ENCODE measurements at places on chromosomes 6 and 20.
A peak's percentile ranks its signal among the peaks of the same experiment; 100 is the strongest.

DNA sequence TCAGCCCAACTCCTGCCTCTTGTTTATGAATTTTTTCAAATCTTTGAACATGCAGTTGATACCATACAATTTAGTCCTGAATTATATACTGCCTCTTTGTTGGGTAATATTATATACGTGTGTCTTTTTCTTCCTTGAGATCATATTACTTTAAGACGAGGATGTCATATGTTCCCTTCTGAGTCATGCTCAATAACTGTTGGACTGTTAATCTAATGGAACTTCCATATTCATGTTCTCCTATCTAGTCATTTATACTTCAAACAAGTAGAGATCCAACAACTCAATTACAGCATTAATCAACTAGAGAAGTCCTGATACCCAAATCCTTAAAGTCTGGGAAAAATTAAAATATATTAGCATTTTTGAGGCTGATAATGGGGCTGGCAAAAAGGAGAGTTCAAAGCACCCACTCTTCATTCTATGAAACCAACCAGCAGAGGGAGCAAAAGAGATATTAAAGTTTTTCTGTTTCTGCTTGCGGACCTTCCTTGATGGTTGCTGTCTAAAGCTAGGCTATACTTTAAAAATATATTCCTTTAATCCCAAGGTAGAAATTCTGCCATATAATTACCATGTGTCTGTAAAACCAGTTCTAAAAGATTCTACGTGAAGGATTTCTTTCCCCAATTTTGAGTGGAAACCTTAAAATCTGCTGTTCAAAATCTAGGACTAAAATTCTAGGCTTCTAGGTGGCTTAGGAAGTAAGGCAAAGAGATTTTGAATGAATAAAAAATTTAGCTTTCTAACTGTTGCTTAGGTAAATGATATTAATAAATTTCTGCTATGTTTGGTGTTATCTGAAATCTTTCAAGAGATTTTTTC lies 498.9 kb downstream of the BCKDHB start:
- DNase-seq, result no peak

- peak; percentile 47 for DNase-seq
Observed at GRCh38 chr20:47453167-47453782, 48.4 kb upstream of the NCOA3 start.

GRCh38 chr6:24919056-24919892 lies 16.5 kb downstream of the RIPOR2 start:
- DNase-seq, result no peak

DNA sequence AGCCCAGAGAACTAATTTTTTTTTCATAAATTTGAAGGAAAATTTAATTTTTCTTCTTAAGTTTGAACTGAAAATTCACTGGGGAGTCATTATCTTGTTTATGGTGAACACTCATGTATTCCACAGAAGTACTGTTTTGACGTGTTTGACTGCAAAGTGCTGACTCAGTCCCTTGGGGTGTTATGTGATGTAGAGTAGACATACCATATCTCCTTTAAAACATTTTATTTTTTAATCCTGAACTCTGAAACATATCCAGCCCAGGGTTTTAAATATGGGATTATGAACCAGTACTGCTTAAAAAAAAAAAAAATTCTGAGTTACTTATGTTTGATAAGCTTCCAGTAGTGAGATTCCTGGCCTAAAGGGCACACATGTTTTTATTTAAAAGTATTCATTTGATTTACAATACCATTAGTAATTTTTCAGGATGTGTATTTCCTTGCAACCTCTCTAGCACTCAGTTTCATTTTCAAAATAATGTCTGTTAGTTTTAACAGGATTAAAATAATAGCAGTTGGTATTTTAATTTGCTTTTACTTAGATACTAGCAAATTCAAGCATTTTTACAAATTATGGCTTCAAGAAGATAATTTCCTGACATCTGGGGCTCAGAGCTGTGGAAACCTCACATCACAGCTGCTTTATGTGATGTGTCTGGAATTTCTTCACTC lies 81.7 kb upstream of the PDE10A start:
- no peak for DNase-seq

DNA sequence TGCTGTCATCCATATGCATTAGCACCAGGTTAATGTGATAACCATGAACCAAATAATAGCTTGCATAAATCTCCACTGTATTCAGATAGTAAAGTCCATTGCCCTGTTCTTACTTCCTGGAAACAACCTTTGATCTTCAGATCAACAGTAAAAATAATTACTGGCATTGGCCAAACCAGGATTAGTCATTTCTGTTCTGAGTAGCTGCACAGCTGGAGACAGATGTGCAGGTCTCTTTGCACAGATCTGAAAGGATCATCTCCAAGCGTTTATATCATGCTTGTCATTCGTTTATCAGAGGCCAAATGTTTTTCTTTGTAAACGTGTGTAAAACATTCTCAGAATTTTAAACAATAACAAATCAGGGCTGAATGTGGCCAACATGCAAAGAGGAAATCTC lies 134.4 kb upstream of the HMGCLL1 start:
- DNase-seq, result no peak

- no peak for DNase-seq
Observed at GRCh38 chr6:79719248-79719960, 88.3 kb downstream of the SH3BGRL2 start.

GRCh38 chr6:54695815-54696214 lies 150.8 kb upstream of the FAM83B start:
- DNase-seq, result no peak

- DNase-seq, result no peak
Observed at GRCh38 chr6:170522565-170523183, 30.4 kb downstream of the PSMB1 start.

GRCh38 chr20:52652271-52652670 lies 319.9 kb upstream of the TSHZ2 start:
- no peak for DNase-seq

- no peak for DNase-seq
Observed at GRCh38 chr6:149093643-149094042, 223.9 kb upstream of the TAB2 start.

DNA sequence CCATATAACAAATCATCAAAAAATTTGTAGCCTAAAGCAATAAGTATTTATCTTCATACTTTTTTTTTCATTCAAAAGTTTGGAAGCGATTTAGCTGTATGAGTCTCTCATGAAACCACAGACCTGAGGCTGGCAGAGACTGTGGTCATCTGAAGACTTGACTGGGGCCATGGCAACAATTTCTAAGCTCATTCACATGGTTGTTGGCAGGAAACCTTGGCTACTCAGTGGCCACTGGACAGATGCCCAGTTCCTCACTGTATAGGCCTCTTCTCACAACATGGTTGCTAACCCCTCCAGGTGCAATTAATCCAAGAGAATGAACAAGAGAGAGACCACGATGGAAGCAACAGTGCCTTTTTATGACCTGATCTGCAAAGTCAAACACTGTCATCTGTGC lies 235.9 kb downstream of the BTBD3 start:
- DNase-seq, result no peak

- no peak for DNase-seq
Observed at GRCh38 chr6:167164261-167164660, 6.5 kb upstream of the GPR31 start.

GRCh38 chr20:36573103-36573797 lies at the start of gene TGIF2:
Gene TGIF2 (plus strand): TSS chr20:36573597. CDS start chr20:36578775, 5,178 bp downstream.
- DNase-seq, result peak; percentile 80

GRCh38 chr20:9163995-9164394 lies 95.1 kb downstream of the PLCB4 start:
- DNase-seq, result no peak

GRCh38 chr20:51586005-51586440 lies 43.5 kb upstream of the NFATC2 start:
- no peak for DNase-seq

DNA sequence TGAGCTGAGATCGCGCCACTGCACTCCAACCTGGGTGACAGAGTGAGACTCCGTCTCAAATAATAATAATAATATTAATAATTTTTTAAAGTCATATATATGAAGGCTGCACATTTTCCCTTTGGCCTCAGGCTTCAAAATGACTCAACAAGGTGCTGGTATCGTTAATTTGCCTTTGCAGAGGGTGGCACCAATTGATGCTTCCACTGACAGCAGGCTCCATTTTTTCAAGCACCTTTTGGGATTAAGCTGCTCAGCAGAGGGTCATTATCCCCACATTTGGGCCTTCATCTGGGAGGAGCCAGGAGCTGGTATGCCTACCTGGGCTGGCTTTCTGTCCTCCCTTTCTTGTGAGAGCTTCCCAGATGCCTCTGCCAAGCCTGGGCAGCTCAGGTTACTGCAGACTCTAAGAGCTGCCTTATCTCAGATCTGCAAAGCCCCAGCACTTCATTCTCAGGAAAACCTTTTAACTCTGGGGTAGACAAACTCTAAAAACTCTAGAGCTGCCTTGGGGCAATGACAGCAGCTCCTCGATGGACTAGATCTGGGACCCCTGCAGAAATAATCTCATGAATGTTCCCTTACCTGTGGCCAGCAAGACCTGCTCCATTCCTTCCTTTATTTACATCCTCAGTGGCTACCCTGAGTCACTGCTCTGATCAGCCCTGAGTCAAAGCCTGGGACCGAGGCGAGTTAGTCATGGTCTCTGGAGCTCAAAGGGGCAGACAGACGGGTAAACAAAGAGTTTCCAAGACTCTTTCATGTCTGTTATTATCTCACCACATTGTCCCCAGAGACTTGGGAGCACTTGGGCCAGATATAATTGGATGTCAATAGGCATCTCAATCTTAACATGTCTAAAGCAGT lies 80.0 kb upstream of the EYA2 start:
- DNase-seq, result no peak

DNA sequence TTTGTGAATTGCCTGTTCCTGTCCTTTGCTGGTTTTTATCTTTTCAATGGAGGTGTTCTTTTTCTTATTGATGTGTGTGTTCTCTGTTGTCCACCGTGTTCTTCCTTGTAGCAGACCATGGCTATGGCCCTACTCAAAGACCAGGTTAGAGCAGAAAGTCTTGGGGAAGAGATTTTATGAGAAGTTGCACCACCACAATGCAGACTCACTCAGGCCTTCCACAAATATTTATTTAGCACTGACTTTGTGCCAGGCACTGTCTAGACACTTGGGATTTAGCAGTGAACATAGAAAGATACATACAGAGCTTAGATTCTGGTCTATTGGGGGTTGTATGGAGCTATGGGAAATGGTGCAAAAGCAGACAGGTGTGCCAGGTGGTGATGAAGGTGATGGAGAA lies 98.8 kb downstream of the DTD1 start:
- DNase-seq, result no peak

DNA sequence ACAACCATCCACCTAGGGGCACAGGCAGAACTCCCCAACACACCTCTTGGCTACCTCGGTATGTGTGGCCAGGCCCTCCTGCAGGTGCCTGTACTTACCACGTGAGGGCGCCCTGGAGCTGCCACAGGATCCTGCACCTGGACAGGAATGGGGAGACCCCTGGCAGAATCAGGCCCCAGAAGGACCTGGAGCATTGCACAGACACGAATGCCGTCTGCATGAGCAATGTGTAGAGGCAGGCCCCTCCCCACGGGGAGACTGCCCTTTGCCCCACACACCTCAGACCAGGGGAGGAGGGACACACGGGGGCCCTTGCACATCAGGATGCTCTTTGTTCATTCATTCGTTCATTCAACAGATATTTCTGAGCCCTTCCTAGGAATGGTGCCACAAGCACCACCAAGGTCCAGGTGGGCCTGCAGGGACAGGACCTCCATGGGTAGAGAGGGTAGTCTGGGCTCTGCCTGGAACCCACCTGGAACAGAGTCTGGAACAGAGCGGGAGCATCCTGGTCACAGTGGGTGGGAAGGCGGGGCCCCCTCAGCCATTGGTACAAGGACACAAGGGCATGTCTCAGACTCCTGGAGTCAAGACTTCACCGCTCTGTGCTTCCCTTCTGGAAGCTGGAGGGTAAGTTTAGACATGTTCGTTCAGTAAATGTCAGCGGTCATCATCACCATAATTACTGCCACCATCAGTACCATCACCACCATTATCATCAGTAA lies 32.3 kb downstream of the YTHDF1 start:
- peak; percentile 55 for DNase-seq

GRCh38 chr6:118263921-118264486 lies 284.1 kb upstream of the PLN start:
- DNase-seq, result no peak

DNA sequence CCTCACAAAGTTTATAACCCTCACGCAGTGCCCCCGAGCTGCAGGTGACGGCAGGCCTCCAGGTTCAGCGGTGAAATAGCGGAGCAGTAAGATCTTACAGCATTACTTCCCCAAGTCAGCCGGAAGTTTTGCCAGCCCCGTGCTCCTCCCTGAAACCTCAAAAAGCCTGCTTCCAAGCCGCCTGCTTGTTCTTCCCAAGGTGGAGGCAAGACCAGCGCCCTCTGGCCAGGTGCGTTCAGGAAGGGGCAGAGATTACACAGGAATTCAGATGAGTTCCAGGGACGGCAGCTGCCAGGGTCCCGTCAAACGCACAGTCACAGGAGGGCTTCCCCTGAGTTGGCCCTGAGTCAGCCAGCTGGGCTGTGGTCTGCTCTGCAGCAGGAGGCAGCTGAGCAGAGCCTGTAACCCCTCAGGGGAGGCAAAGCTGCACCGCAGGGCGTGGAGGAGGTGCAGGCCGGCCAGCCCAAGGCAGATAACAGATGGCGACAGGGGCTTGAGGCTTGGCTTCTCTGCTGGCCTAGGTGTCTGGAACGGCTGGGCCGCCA lies 124.1 kb upstream of the RPS6KA2 start:
- no peak for DNase-seq

DNA sequence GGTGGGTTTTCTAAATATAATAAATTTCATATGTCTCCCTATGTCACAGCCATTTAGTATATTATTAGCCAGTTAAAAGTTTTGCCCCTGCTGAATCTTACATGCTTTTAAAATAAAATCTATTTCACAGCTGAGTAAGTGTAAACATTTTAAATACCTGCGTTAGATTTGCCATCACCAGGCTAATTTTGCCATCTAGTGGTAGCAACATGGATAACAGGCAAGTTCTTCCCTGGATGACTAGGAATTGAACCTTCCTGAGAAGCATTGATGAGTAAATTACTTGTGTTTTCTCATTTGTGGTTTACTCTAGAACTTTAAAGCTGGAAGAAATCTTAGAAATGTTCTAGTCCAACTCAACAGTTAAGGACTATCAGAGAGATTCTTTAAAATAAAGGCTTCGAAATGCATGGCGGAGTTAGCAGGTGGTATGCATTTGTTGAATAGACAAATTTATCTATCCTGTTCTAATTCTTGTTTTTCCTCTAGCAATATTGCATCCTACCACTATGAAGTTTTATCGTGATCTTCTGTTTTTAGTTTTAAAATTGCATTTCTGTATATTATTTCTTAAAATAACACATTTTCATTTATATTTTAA lies 2.6 kb downstream of the PRSS35 start:
- DNase-seq, result no peak

DNA sequence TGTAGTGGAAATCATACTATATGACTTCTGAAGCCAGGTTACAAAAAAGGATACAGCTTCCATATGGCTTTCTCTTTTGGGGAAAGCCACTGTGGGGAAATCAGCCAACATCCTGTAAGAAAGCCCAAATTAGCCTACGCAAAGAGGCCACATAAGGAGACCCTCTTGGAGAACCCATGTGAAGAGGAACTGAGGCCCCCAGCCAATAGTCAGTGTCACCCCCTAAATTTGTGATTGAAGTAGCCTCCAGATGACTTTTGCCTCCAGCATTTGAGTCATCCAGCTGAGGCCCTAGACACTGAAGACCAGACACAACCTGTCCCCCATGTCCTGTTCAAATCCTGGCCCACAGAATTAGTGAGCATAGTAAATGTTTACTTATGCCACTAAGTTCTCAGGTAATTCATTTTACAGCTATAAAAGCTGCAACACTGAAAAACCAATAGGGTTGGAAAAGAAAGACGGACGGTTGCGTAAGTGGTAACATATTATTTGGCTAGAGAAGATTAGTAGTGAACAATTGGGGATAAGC lies 60.4 kb downstream of the HMGCLL1 start:
- DNase-seq, result no peak

- no peak for DNase-seq
Observed at GRCh38 chr20:60446267-60447111, 488.3 kb downstream of the CDH26 start.

Data from stimulated activated CD4-positive, alpha-beta T cell treated with anti-CD3 and anti-CD28 coated beads, Interleukin-4, amount 100 ng/mL, for 48 hours (primary cell).